ENCODE measurements at places on chromosomes 5 and 9. TPM values are rescaled to one million over a fixed set of nuclear protein-coding genes. Genes with fewer than 3 reads are reported as not detected.
A peak's percentile ranks its signal among the peaks of the same experiment; 100 is the strongest.

Gene TMC1
- total RNA-seq, result 0.29 TPM

- peak; percentile 76 for DNase-seq
These were observed 36.1 kb upstream of the OSMR start for GRCh38 chr5:38809388-38810359.

Gene POLE3
- 86.3 TPM for total RNA-seq

- no peak for DNase-seq
These were observed 66.3 kb upstream of the EPB41L4B start for GRCh38 chr9:109387206-109387605.

- DNase-seq, result no peak
These were observed 45.7 kb upstream of the GHR start for GRCh38 chr5:42377496-42377895.

GRCh38 chr9:124773473-124774128, 2.5 kb upstream of the NR6A1 start:
- DNase-seq, result no peak

Gene RASGRF2
- total RNA-seq, result 0.98 TPM

DNA sequence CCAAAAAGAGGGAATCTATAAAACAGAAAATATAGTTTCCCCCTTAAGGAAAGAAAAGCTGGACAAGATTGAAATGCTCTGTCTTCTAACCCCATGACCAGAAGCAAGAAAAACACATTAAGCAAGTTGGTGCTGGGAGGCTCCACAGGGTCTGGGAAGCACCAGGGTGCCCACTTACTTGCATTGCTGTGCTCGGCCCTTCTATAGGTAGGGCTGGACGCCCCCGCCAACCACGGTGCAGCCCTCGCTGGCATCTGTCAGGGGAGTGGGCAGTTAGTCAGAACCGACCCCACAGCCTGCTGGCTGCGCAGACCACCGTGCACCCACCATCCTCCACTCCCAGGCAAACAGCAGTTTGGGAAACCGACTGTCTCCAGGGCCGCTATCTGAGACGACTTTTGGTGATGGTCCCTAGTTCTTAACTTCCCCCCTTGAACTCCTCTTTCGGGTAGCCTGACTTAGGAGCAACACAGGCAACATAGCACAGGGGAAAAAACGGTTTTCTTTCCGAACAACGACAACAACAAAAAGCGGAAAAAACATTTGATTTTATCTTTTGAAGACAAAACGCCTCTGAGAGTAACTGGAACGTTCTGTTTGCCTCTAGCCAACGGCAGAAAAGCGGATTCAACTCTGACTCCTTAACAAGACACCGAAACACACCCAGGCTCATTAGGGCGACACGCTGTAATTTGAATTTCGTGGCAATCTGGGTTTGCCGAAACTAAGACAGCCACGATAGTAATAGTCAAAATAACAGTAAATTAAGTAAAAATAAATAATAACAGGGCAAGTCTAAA, 3.9 kb downstream of the IRX2 start:
- DNase-seq, result no peak

Data from RPMI7951 (cell line).